Tongue (tissue), 3 donors: ENCODE measurements at places on chromosomes 11 and 22. TPM values are rescaled to one million over a fixed set of nuclear protein-coding genes. Genes with fewer than 3 reads are reported as not detected.

Gene SLC39A13
- 40.1 TPM for total RNA-seq

Gene HPX
- total RNA-seq: 0.31 TPM

Gene BBOX1
- 1.1 TPM for total RNA-seq

Gene TRIM51
- not detected for total RNA-seq

Gene RBM4
- 137 TPM for total RNA-seq

Gene MUC2
- 1.8 TPM for total RNA-seq

Gene FOSL1
- 0.21 TPM for total RNA-seq

Gene PGA5
- not detected for total RNA-seq

Gene CD151
- 181 TPM for total RNA-seq

Gene LAYN
- total RNA-seq: 21.1 TPM

Gene EFCAB6
- total RNA-seq: 4.7 TPM

Gene SLC22A9
- not detected for total RNA-seq

Gene HIPK3
- 330 TPM for total RNA-seq

Gene TIMM10B
- 28.9 TPM for total RNA-seq

Gene TMEM191C
- not detected for total RNA-seq

Gene GALNT18
- total RNA-seq: 35.3 TPM
